ENCODE measurements at places on chromosomes 2 and 18. TPM values are rescaled to one million over a fixed set of nuclear protein-coding genes. Genes with fewer than 3 reads are reported as not detected.
A peak's percentile ranks its signal among the peaks of the same experiment; 100 is the strongest.

The NIF3L1 gene
- 15.2 TPM for total RNA-seq

The APCDD1 gene
- total RNA-seq, result 18.7 TPM

The AQP12A gene
- total RNA-seq, result not detected

The EGR4 gene
- not detected for total RNA-seq

The FAHD2A gene
- total RNA-seq, result 23.2 TPM

The RNF125 gene
- 50.2 TPM for total RNA-seq

The GYPC gene
- 43.6 TPM for total RNA-seq

DNA sequence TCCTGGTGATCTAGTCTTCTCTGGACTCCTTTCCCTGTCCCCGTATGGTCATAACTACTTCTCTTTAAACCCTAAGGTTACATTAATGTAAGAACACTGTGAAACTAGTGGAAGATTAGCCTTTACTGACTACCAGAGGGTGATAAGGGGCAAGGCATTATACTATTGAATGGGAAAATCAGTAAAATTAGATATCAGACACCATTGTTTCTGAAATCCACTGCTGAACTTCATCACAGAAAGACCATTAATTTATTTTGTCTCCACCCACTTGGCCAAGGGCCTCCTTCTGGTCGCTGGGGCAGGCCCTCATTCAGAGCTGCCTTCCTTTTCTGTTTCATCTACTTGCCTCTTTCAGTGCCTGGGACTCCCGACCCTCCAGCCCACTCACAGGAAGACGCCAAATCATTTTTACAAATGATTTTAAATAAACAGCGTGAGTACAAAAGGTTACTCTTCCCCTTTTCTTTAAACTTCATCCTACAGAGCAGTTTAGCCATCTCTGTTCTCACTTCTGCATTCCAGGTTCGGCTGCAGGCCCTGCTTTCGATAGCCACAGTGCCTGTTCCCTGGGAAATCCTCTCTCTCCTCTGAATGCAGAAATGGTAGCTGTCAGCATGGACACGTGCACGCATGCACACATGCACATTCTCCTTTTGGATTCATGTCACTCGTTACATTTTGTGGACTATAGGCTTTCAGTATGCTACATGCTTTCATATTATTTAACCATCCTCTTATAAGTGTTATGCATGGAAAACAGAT is 70.3 kb upstream of the DOCK10 start:
- peak; percentile 32 for DNase-seq

GRCh38 chr2:208929139-208929864 is 494.5 kb upstream of the MAP2 start:
- DNase-seq, result no peak

DNA sequence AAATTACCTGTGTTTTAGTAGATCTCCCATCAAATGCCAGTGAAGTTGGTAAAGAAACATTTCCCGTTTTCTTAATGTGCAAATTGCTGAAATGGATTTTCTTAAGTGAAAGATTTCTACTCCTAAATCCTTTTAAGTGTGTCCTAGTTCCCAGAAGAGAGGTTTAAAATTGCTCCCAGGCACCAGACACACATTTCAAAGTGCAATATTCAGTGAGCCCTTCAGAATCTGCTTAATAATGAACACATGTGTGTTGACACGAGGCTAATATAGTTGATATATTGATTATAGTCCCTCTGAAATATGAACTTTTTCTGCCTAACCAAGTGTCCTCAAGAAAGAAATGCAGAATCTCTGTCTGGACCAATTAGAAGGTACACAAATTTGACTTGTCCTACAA is 861.7 kb upstream of the CNTNAP5 start:
- DNase-seq, result no peak

GRCh38 chr2:228763379-228763981 is 507.6 kb downstream of the PID1 start:
- no peak for DNase-seq

- no peak for DNase-seq
Observed at GRCh38 chr2:208906330-208906729, 499.7 kb downstream of the PTH2R start.

- no peak for DNase-seq
Observed at GRCh38 chr2:30265052-30266015, 34.0 kb downstream of the LBH start.

GRCh38 chr2:54641988-54642387 is 81.5 kb upstream of the EML6 start:
- peak; percentile 61 for DNase-seq

GRCh38 chr2:42298996-42299754 is 61.8 kb downstream of the COX7A2L start:
- DNase-seq, result no peak

DNA sequence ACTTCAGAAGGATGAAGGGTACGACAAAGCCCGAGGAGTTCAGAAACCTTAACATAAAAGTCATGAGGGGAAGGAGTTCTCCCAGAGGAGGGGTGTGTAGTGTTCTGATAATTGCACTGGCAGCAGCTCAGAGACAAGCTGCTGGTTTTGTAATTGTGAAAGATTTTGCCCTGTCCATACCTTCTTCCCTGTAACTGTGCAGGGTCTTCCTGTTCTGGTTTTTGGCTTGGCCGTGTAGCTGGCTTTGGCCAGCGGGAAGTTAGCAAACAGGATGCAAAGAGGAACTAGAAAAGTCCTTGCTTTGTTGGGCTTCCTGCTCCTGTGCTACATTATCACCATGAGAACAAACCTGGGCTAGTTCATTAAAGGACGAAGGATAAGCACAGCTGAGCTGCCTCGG is 160.8 kb downstream of the LPIN1 start:
- no peak for DNase-seq

DNA sequence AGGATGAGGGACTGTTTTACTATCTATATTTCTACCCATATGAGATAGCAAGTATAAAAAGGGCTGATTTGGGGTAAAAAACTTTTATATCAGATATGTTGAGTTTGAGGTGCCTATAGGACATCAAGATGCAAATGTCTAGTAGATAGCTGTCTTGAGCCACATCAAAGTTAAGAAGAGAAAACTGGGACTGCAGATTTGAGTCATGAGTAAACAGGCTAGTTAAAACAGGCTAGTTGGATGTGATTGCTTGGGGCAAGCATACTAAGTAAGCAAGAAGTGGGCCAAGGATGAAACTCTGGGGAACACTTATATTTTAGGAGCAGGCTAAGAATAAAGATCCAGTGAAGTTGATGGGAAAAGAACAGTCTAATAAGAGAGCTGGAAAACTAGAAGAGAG is 2.8 kb upstream of the SCRN3 start:
- DNase-seq, result no peak

GRCh38 chr2:136212426-136213378 is 94.8 kb upstream of the CXCR4 start:
- no peak for DNase-seq

- DNase-seq, result peak; percentile 62
Observed at GRCh38 chr18:77000527-77000926, 132.1 kb downstream of the MBP start.

DNA sequence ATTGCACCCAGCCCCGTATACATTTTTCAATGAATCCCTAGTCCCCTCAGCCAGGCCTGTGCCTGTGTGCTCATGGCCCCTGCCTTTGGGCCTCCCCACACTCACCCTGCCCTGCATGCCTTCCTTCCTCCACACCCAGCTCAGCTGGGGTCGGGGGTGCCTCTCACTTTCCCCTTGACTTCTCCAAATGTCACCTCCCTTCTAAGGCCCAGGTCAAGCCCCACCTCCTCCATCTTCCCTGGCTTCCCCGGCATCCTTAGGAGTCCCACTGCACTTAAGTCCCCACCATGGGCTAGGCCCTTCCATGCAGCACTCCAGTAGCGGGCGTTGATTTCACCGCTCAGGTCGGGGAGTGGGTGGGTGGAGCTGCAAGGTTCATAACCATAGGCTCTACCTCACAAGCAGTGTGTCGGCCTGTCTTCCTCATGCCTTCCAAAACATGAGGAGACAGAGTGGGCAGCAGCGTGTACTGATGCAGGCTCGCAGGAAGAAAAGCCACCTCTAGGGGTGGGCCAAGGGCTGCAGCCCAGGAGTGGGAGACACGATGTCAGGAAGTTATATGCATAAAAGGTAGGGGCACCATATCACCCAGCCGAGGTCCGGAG is 47.7 kb downstream of the DNMT3A start:
- DNase-seq, result peak; percentile 13

DNA sequence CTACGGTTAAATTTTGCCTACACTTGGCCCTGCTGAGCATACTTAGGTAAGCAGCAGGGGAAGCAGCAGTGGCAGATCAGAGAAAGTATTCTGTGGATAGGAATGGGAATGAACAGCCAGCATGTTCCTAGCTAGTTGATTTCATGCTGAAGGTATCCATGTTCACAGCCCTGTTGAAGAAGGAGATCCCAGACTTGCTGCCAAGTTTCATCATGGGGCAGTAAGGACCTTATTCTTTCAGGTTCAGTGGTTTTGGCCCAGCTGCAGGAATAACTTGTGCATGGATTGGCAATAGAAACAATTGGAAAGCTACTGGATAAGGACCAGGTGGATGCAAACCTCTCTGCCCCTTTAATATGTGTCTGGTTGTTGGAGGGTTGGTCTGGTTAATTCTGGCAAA is 98.2 kb upstream of the TMEM178A start:
- DNase-seq, result no peak

DNA sequence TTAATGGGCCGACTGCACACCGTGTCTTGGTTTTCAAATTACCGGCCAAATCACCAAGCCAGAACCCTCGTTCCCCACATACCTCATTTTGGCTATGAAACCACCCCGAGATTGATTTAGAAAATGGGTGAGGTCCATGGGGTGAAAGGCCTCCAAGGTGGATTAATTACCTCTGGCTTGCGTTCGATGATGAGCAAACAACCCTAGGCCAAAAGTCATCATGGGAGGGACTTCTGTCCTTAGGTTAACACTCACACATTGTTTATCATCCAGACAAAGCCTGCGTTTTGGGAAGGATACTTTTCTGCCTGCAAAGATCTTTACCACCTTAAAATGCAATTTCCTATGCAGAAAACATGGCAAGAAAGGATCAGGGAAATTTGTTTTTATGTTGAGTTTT is 48.5 kb downstream of the GALR1 start:
- DNase-seq, result no peak

DNA sequence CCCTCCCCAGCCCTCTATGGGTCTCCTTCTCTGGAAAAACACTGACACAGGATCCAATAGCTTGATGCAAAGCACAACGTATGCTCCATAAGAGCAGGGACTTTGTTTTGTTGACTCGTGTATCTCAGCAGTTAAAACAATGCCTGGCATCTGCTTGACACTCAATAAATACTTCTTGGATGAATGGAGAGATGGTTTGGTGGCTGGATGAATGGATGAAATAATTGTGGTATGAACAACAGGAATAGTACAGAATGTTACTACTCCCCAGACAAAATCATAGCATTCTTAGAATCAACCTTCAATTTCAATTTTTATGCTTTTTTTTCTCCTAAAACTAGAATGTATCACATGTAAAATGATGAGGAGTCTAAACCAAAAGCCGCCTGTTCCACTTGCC is 57.4 kb downstream of the KCNE4 start:
- no peak for DNase-seq

DNA sequence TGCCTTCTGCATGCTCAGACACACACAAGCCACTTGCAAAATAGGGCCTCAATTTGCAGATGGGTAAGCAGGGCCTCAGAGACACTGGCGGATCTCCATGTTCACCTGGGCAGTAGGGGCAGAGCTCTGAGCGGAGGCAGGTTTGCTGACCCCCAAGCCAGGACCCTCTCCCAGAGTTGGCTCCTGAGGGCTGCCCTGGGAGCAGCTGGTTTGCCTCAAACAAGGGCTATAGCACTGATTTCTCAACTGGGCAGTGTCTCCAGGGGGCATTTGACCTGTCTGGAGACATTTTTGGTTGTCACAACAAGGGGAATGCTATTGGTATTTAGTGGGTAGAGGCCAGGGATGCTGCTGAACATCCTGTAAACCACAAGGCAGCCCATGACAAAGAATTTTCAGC is 11.6 kb downstream of the GLI2 start:
- DNase-seq, result no peak

DNA sequence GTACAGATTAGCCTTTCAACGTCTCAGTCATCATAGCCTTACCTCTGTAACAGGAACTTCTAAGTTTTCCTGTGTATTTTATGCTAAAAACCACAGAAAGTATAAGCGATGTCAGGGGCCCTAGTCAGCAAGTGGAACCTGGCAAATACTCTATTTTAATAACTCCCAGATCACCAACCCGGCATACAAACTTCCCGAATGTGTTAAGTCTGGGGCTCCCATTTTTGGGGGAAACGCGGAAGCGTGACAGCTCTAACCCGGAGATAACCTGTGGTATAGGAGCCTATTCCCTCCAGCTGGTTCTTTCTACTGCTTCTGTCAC is 574 bp downstream of the NIFK start:
- no peak for DNase-seq

DNA sequence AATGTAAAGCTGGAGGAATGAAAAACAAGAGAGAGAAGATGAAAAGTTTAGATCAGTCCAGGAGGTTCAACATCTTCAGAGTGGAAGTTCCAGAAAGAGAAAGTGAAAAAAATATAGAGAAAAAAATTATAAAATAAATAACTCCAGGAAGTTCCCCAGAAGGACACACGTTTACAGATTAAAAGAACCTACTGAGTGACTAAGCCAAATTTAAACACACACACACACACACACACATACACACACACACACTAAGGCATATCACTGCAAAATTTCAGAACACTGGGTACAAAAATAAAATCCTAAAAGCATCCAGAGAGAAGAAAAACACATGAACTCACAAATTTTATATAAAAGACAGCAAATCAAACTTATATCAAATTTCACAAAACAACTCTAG is 85.9 kb upstream of the PMAIP1 start:
- DNase-seq, result no peak

DNA sequence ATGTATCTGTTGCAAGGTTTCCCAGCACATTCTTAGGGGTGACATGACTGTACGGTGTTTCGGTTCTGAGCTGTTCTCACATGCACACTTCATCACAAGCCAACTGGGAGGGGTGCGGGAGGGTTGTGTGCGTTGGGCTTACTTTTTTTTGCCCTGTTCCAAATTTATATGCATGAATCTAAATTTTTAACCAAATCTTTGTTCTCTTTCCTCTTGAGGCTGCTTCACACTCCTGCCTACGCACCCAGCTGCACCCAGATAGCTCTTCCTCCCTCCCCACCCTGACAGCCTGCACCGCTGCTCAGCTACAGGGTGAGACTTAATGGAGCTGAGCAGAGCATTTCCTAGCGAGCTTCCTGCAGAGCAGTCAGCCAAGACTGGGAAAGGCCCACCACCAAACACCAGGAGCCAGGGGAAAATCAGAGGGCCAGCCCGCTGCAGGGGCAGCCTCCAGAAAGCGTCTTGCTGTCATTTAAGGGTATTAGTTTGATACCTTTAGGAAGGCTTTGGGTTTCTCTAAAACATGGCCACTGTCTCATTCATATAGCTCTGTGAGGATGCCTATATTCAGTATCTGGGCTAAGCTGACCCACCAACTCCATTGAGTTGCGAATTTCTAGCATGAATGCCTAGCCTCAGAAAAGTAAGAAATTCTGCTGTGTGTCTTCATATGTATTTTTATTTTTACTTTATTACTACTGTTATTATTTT is 84.5 kb downstream of the POU3F3 start:
- no peak for DNase-seq

All from stomach (tissue), 19 donors.